Activated CD4-positive, alpha-beta memory T cell treated with anti-CD3 and anti-CD28 coated beads, Interleukin-2, amount 10 ng/mL, durations not matched to agents 7 days and 5 days (primary cell): ENCODE measurements at places on chromosomes 7 and 10.

GRCh38 chr10:132575320-132576201, 38.0 kb downstream of the INPP5A start:
- no peak for DNase-seq

DNA sequence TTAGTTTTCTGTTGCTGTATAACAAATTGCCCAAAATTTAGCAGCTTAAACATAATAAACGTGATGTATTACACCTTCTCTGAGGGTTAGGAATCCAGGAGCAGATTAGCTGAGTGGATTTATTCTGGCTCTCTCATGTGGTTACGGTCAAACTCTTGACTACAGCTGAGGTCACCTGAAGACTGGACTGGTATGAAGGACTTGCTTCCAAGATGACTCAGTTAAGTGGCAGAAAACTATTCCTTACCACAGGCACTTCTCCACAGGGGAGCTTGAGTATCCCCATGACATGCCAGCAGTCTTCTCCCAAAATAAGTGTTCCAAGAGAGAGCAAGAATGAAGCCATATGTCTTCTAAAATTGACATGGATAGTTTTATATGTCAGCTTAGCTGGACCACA, 957.2 kb upstream of the GHITM start:
- no peak for DNase-seq

DNA sequence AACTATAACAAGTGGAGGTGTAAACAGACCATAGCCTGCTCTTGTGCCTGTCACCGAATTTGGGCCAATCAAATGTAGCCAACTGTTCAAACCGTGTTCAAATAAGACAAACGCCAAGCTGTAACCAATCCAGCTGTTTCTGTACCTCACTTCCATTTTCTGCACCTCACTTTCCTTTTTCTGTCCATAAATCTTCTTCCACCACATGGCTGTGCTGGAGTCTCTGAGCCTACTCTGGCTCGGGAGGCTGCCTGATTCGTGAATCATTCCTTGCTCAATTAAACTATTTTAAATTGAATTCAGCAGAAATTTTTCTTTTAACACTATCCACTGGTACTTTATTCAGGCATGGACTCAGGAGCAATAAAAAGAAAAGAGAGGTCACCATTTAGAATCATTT, 29.9 kb upstream of the COL1A2 start:
- DNase-seq: no peak

DNA sequence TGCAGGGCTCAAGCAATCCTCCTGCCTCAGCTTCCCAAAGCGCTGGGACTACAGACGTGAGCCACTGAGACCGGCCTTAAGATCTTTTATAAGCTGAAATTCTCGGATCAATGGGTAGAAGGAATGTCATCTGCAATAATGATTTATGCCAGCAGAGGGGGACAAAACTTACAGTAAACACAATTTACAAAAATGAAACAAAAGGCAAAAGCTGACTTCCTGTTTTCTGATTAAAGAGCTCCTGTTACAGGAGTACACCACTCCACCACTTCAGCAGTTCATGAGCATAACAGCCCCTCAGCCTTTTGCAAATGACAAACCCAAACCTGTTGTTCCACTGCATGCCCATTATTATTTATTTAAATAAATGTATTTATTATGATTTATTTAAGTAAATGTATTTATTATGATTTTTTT, 88.5 kb upstream of the ATP6V0A4 start:
- DNase-seq: peak; percentile 36

- DNase-seq: no peak
Measured at GRCh38 chr7:150754951-150755350, 17.7 kb downstream of the GIMAP5 start.
